Left lung (tissue), 14 donors: ENCODE measurements at places on chromosomes 12 and 14.
A peak's percentile ranks its signal among the peaks of the same experiment; 100 is the strongest.

DNA sequence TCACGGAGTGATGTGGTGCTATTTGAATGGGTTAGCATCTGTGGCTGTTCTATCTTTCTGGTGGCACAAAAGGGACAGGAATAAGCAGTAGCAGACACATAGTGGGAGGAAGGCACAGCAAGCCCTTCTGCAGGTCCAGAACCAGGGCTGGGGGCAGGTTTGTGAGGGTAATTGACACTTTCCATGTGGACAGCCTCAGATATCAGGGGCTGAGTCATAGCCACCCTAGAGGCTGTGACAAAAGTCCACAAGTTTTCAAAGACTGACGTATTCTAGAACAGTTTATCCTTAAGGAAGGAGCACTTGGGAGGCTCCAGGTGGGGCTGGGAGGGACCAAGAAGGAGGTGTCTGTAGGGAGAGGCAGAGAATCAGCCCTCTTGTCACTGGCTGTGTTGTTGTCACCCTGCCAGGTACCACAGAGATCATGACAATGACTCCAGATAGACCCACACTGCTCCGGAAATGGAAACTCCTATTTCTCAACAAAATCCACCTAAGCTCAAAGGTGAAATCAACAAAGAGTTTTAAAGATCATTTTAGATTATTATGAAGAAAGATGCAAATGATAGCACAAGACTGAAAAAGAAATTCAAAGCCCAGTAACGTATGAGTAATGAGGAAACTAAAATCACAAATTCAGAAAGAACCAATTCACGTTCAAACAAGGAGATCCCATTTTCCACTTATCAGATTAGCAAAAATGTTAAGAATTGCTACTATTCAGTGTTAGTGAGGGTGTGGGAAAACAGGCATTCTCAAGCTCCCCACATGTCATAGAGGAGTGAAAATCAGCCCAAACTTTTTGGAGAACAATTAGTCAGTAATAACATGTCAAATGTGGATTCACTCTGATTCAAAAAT lies 48.3 kb downstream of the NFKBIA start:
- H3K27me3 ChIP-seq, result no peaks in the 10 kb centered on the region
- H3K4me3 ChIP-seq, result no peak overlapping the region
- H3K27ac ChIP-seq, result peak overlapping the region; percentile 39
- H3K36me3 ChIP-seq, result no peaks in the 10 kb centered on the region
- peaks cover 6% of the 10 kb centered on the region for H3K4me1 ChIP-seq

- no peaks in the 10 kb centered on the region for H3K27me3 ChIP-seq
- H3K4me3 ChIP-seq, result peak overlapping the region; percentile 70
- H3K4me1 ChIP-seq, result peaks cover 4% of the 10 kb centered on the region
- H3K36me3 ChIP-seq, result no peaks in the 10 kb centered on the region
These were observed 1.2 kb downstream of the PYROXD1 start for GRCh38 chr12:21438643-21439042.

- H3K27ac ChIP-seq, result no peak overlapping the region
- no peaks in the 10 kb centered on the region for H3K36me3 ChIP-seq
These were observed 44.8 kb downstream of the EP400 start for GRCh38 chr12:131994589-131994988.

DNA sequence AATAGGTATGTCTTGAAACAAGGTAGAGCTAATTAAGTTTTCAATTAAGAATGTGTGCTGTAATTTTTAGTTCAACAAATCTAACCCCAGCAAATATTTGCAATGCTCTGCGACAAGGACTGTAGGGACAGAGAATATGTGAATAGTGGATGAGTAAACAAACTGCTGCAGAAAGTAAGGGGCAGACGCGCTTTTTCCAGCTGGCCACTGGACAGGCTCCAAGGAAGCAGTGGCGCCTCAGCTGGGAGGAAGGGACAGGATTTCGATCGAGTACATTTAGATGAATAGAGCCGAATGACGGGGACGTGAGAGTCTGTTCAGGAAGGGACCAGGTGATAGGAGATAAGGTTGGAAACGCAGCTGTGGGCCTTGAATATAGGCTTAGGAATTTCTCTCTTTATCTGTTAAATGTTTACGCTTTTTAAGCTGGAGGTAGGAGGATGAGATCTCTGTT lies 69.3 kb downstream of the ELK3 start:
- H3K27ac ChIP-seq, result peak overlapping the region; percentile 10
- H3K27me3 ChIP-seq, result no peaks in the 10 kb centered on the region
- no peak for DNase-seq
- no peak overlapping the region for H3K4me3 ChIP-seq
- H3K4me1 ChIP-seq, result peaks cover 25% of the 10 kb centered on the region

DNA sequence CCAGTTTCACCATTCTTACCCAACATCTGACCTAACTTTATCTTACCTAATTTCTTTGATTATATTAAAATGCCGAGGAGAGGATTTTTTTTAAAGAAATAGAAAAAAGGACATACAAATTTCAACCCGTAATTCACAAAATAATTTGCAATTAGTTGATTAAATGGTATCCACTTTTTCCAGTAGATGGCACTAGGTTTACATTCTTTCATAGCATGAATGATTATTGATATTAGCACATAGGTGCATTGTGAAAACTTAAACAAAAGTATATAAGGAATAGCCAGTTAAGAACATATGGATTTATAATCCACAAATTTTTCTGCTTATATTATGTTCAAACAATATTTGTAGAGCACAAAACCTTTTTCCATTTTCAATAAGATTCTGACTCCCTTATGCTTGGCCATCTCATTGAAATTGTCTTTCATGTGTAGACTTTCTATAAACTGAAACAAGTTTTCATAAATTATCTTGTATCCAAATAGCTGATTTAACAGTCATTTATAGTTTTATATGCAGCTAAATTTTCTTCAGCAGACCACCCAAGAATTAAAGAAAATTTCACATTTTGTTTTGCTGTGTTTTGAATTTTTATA lies 35.3 kb downstream of the MSRB3 start:
- no peak for DNase-seq
- H3K27ac ChIP-seq, result no peak overlapping the region
- no peaks in the 10 kb centered on the region for H3K27me3 ChIP-seq
- H3K36me3 ChIP-seq, result no peaks in the 10 kb centered on the region
- peaks cover under 1% of the 10 kb centered on the region for H3K4me1 ChIP-seq

DNA sequence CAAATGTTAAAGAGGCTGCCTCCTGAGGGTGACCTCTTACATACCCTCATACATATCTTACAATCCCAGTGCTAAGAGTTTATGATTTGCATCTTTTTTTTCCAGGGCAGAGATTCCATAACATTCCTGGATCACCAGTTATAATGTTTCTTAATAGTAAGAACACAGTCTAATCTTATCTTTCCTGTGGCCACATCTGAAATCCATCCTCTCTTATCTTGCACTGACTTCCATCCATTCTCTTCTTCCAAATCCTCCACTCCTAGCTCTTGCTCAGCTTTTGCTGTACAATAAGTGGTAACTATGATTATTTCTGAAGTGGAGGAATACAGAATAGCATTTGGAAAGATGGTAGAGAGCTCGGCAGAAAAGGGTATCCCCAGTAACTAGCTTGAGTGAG lies 6.3 kb downstream of the CALCOCO1 start:
- H3K27me3 ChIP-seq, result no peaks in the 10 kb centered on the region
- no peak overlapping the region for H3K4me3 ChIP-seq
- H3K27ac ChIP-seq, result no peak overlapping the region

DNA sequence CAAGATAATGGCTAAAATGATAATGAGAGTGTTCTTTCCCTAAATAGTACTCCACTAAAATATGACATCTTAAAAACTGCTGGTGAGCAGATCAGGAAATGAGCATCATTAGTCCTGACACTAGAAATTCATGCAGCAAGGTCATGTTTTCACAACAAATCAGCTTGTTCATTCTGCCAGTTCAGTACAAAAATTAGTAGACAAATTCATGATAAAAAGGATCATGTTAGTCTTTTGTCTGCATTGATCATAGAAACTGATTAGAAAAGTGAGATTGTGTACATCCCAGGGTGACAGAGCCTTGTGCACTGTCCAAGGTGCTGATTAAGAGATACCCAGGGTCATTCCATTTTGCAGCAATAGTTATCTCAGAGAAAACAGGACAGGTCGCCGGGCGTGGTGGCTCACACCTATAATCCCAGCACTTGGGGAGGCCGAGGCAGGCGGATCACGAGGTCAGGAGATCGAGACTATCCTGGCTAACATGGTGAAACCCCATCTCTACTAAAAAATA lies 163.6 kb downstream of the RIMBP2 start:
- H3K27me3 ChIP-seq, result no peaks in the 10 kb centered on the region
- H3K4me1 ChIP-seq, result no peaks in the 10 kb centered on the region
- no peak overlapping the region for H3K27ac ChIP-seq
- no peak overlapping the region for H3K4me3 ChIP-seq
- no peak for DNase-seq
- H3K36me3 ChIP-seq, result no peaks in the 10 kb centered on the region

GRCh38 chr12:79058342-79058741 lies 193.8 kb downstream of the SYT1 start:
- no peaks in the 10 kb centered on the region for H3K4me1 ChIP-seq
- H3K27me3 ChIP-seq, result no peaks in the 10 kb centered on the region
- H3K36me3 ChIP-seq, result no peaks in the 10 kb centered on the region
- H3K27ac ChIP-seq, result no peak overlapping the region
- no peak overlapping the region for H3K4me3 ChIP-seq
- no peak for DNase-seq

DNA sequence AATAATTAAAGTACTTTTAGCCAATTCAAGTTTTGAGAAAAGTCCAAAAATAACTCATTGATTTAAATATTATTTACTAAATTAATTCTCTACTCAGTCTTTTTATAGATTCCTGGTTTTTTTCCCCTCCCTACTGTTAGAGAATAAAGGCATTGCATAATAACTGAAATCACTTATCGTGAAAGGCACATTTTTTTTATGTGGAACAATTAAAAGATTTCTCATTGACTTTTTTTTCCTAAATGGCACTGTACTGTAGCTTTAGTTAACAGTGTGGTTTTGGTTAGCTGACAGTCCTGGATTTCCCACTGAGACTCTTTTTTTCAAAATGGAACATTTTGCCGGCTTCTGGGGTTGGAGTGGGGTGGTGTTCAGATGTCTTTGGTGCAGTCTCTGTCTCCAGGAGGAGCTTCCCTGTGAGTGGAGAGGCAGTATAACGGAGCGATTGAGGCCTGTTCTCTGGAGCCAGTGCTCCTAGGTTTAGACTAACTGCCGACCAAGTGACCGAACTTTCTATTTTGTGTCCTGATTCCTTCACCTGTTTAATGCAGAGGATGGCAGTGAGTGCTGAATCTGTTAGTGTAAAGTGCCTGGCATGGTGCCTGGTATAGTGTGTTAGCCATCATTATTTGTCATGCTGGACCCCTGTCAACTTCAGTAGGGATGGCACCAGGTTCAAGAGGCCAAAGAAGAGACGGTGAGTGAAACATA lies 117.7 kb downstream of the ADCK1 start:
- no peak for DNase-seq
- no peaks in the 10 kb centered on the region for H3K36me3 ChIP-seq
- H3K27me3 ChIP-seq, result no peaks in the 10 kb centered on the region
- no peaks in the 10 kb centered on the region for H3K4me1 ChIP-seq
- H3K4me3 ChIP-seq, result no peak overlapping the region

DNA sequence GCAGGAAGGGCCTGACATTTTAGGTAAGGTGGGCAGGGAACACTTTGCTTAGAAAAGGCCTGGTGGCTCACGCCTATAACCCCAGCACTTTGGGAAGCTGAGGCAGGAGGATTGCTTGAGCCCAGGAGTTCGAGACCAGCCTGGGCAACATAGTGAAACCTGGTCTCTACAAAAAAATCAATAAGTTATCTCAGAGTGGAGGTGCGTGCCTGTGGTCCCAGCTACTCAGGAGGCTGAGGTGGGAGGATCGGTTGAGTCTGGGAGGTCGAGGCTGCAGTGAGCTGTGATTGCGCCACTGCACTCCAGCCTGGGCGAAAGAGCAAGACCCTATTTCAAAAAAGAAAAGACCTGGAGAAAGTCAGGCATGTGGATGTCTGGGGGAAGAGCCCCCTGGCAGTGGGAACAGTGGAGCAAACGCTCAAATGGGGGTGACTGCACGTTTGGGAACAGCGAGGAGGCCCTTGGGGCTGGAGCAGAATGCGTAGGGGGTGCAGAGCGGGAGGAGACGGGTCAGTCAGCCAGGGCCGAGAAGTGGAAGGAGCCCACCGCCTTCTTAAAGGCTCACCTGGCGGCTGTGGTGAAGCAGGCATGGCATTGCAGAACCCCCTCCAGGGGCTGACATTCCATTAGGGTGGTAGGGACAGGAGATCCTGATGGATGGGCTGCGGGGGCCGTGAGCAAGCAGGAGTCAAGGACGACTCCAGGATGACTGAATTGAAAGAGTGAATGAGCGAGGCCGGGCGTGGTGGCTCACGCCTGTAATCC lies 6.2 kb upstream of the KIF26A start:
- peaks cover 2% of the 10 kb centered on the region for H3K4me1 ChIP-seq
- no peak overlapping the region for H3K4me3 ChIP-seq
- H3K36me3 ChIP-seq, result no peaks in the 10 kb centered on the region
- no peak overlapping the region for H3K27ac ChIP-seq

DNA sequence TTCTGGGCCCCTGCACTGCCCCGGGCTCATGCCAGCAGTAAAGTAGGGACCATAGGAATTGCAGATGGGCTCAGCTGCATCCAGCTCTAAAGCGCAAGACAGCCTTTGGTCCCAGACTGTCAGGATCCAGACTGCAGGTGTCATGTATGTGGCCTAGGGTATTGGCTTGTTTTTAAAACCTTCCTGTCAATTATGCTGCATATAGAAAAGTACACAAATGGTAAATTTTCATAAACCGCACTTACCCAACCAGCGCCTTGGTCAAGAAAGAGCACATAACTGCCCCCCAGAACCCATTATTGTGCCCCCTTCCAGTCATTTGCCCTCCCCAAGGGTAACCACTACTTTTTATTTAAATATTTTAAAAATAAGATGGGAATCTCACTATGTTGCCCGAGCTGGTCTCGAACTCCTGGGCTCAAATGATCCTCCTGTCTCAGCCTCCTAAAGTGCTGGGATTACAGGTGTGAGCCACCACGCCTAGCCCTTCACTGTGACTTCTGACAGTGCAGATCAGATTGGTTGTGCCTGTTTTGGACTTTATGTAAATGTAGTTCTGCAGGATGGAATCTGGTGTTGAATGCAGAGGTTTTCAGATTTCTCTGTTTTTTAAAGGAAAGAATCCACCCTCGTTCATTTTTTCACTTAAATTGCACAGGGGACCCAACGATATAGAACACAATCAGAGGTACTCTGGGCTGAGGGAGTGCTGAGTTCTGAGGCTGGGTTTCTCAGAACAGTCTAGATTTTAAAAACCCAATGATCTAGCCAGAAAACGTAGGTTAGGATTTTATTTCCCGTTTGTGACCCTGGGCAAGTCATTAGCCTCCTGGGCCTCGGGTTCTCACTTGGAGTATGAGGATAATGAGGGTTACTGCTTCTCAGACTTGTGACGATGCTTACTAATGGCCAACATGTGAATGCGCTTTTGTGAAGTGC lies 6.7 kb downstream of the NR4A1 start:
- no peak overlapping the region for H3K27ac ChIP-seq
- H3K4me1 ChIP-seq, result peaks cover 11% of the 10 kb centered on the region
- no peaks in the 10 kb centered on the region for H3K27me3 ChIP-seq
- peaks cover 57% of the 10 kb centered on the region for H3K36me3 ChIP-seq
- no peak overlapping the region for H3K4me3 ChIP-seq

DNA sequence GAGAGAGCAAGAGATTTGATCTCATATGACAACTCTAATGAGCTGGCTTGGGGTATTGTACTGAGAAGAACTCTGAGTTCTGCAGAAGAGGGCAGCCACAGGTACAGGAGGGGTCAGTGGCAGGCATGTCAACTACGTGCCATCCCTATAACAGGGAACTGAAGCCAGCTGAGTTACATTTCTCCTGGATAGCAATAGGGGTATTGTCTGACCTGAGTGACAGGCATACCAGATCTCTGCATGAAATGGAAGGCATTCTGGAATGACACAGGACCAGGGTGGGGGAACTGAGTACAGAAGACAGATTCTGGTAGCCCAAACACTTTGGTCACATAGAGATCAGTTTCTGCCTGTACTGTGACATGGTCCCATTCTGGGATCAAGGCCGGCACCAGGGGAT lies 35.8 kb downstream of the EFCAB11 start:
- no peaks in the 10 kb centered on the region for H3K36me3 ChIP-seq
- H3K27me3 ChIP-seq, result no peaks in the 10 kb centered on the region
- H3K4me3 ChIP-seq, result no peak overlapping the region
- H3K4me1 ChIP-seq, result no peaks in the 10 kb centered on the region
